ENCODE measurements at places on chromosomes 6 and 20.

DNA sequence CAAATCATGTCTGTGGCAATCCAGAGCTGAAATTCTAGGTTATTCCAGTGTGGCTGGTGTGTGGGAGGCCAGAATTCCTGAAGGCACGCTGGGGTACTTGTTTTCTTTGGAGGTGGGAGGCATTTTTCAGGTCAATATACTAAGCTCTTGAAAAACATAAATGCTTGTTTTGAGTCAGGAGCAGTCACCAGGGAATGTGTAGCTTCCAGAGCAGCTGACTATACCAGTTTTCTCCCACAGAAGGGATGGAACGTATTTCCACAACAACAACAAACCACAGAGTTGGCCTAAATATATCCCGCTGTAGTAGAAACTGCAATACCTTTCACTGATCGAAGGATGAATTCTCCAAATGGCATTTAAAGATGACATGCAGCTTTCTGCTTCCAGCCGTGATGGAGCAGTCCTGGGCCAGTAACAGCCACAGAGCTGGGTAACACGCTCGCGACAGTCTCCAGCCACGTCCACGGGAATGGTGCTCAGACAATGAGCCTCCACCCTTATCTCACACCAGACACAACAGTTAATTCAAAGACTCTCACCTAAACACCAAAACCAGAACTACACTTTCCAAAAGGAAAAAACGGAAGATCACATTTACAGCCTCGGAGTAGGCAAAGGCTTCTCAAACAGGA, 23.2 kb downstream of the CHRNA4 start:
- no peak for DNase-seq

DNA sequence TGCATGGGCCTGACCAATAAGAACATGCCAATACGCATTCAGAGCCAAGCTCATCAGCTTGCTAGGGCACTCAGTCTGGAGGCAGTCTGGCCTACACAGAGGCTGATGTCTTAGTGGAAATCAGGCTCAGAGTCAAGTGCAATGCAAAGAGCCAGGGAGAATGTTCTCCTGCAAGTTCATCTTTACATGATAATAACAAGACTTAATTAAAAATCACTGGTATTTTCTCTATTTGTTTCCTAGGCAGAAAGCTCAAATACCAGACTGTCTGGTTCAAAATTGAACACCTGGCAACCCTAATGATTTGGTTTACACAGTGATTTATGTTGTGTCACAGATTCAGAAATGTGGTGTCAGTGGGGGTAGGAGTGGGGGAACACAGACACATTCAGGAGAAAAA, 689.3 kb upstream of the FLRT3 start:
- no peak for DNase-seq

DNA sequence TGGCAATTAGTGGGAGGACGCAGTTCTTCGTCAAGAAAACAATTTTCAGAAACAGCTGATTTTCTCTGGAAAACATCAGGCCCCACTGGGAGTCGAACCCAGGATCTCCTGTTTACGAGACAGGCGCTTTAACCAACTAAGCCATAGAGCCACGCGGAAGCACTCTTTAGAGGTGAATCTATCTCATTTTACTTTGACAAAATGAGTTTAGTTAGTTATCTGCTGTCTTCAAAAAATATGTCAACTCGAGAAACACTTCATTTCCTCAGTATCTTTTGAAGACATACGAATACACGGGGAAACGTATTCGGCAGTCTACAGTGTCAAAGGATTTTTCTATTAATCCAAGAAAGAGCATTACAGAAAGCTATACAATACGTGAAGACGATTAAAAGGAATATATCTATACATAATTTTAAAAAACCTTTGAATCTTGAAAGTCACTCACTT, 26.7 kb downstream of the GPX6 start:
- no peak for DNase-seq

GRCh38 chr6:151493161-151493803, 535 bp upstream of the CCDC170 start:
- no peak for DNase-seq

DNA sequence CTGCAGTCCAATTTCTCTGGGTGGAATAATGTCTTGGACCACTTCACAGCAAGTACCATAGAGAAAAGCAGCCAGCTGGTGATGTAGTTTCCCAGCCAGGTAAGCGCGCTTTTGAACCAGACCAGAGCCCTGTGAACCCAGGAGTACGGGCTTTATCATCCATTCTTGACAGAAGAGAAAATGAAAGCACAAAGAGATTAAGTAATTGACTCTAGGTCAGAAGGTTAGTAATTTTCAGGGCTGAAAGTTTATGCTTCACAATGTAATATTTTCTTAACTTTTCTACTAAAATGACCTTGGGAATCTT, 7.1 kb upstream of the UST start:
- DNase-seq: no peak

GRCh38 chr6:83514866-83515466, 2.6 kb downstream of the PRSS35 start:
- no peak for DNase-seq

GRCh38 chr6:110217266-110217665, 37.0 kb downstream of the CDC40 start:
- DNase-seq: no peak

DNA sequence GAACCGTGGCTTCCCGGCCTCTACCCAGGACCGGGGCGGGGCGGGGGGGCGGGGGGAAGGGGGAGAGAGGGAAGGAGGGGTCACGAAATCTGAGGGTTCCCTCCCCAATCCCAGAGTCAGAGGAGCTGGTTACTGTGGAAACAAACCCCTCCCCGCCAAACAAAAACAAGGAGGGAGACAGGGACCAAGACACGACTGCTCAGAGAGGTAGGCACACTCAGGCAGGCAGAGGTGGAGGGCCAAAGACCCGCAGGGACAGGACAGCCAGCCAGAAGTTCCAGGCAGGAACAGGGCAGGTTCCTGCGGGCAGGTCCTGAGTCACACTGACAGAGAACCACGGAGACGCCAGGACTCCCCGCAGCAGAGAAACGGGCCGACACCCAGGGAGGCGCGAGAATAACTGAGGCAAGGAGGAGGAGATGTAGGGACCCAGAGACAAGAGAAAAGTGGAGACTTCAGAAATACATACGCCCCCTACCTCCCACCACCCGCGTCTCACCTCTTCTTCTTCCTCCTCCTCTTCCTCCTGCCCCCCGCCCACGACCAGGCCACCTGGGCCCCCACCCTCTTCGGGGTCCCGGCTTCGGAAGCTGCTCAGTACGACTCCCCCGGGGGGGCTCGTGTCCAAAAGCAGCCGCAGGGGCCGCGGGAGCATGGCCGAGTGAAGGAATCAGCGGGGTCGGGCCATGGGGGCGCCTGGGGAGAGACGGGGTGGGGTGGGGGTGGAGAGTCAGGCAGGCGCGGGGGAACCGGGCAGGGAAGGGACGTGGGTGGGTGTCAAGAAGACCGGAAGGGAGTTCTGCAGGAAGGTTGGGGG, 578 bp downstream of the RGL2 start:
- DNase-seq: no peak

DNA sequence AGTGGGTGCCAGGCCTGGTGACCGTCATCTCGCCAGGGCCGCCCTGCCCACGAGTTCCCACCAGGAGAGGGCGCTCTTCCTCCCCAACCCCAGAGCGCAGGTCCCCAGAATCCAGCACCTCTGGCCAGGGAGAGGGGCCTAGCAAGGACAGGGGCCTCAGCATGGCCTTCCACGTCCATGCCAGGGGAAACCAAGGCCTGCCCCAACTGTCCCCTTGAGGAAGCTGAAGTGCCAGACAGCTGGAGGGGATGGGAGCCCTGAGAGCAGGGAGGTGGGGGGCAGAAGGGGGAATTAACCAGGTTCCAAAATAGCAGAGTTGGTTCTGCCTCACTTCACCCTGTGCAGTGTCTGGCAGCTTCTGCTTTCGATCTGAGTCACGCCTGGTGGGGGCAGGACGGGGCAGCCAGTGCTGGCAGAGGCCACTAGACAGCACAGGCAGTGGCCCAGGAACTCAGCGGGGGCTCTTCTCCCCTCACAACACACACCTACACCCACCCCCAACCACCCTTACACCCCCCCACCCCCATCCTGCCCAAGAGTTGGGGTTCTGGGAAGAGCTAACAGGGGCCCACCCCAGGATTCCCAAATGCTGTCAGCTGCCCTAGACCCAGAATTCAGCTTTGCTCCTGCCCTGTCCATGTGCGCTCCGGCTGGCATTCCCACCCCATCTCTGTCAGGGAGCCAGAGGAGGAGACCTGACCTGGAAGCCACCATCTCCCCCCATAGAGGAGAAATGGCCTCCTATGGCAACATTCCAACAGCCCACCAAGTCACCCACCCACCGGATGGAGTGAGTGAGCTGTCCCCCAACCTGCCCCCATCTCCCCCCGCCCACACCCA, 29.2 kb downstream of the TFEB start:
- no peak for DNase-seq

DNA sequence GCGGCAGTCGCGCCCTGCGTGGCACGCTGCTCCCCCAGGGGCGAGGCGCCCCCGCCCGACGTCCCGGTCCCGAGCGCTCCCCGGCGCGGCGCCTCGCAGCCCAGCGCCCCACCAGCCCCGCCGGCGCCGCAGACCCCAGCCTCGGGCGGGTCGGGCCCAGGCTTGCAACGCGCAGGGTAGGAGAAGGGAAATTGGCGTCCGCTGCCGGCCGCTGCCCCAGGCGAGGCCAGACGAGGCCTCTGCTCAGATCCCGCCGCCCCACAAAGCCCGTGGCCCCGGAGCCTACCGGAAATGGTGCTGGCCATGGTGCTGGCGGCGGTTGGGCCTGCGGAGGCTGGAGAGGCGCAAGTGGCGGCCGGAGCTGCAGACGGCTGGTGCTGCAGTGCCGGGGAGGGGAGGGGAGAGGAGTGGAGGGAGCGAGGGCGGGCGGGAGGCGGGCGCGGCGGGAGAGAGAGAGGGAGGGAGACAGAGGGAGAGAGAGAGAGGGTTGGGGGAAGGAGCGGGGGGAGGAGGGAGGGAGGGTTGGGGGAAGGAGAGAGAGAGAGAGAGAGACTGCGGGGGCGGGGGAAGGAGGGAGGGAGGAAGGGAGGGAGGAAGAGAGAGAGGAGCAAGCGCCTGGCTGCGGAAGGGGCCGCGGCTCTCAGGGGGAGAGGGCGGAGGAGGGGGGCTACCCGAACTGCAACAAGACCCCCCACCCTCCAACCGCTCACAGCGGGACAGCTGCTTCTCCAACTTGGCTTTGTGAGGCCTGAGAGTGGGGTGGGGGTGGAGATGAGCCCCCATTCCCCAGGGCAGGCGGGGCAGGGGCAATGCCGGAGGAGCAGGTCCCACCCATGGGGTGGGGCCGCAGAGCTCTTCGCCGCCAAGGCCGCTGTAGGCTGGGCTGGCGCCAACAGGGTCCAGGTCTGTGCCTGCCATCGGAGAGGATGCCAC, at the start of gene STMN3:
Gene STMN3, minus strand, starts transcription at position 384 of the 933 bp plus-strand sequence. Its CDS starts 79 bp downstream, at position 305.
- DNase-seq: peak; percentile 94

DNA sequence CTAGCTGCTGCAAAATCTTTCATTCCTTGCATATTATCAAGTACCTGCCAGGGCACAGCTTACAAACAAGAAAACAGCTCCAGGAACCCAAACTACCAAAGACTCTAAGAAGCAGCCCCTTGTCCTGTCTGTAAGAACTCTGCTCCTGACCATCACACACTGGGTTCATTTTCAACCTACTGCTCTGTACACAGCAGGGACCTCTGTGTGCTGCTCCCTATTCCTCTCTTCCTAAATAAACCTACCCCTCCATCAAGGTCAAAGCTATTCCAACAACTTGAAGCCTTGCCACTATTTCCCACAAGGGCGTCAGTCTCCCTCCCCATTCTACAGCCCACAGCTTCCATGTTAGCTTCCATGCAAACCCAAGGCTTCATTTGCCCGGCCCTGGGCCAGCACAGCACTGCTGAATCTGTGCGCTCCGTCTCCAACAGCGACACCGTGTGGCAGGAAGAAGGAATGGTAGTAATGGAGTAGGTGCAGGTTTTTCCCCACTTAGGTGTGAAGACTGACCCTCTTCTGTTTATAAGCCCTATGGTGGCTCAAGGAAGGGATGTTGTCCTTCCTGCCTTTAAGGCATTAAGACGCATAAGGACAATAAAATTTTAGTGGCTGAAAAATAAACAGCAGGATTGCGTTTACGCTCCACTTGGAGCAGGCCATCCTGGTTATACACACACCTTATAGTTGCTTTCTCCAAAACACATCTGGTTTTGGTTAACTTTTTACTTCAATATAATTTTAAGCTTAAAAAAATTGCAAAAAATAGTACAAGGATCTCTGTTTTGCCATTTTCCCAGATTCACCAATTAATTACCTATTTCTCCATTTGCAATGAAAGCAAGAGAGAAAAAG, 115.2 kb upstream of the NXT1 start:
- no peak for DNase-seq

DNA sequence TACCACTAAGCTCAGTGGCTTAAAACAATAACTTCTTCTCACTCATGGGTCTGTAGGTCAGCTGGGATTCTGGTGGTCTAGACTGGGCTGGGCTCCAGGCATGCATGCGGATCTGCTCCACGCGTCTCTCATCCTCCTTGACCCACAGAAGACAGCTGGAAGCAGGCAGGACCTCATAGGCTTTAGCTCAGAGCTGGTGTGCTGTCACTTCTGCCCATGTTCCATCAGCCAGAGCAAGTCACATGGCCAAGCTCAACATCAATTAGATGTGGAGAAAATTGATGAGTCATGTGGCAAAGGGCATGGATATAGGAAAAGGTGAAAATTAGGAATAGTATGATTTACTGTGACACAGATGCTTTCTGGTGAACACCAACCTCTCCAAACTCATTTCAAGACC, 57.4 kb upstream of the PSMF1 start:
- no peak for DNase-seq

DNA sequence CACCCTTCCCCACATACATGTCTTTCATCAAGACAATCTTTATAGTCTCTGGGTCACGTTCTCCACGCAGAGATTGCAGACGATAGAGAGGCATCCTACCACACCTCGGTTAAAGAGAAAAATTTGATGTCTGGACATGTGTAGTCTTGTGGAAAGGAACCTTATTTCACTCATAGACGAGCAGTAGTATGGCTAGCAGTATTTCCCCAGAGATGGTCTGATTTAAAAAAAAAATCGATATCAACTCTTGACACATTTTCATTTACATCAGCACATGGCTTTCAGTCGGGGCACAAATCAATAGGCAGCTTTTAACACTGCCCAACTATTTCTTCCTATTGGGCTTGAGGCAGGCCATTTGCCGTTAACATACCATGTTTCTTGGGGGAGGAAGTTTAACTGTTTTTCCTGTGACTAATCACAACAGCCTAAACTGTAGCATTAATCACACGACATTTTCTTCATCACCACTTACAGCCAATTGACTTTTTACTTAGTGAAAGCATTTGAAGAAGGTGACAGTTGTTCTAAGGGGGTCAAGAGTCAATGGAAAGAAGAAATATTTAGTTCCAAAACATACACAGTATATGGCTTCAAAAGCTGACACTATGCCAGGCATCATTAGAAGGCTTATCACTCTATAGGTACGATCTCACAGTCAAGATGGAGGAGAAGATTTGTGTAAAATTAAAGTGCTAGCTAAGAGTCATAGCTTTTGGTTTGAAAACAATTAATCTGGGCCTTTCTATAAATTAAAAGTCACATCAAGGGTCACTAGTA, 129.5 kb upstream of the HDAC2 start:
- DNase-seq: no peak

DNA sequence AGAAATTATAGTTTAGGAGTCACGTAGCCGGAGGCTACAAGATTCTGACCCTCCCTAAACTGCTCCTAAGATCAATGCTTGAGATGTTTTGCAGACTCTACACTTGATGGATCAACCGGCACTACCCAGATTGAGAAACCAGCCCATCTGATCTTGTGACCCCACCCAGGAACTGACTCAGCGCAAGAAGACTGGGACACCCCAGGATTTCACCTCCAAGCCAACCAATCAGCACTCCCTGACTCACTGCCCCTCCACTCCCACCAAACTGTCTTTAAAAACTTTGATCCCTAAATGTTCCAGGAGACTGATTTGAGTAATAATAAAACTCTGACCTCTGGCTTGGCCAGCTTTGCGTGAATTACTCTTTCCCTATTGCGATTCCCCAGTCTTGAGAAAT, 99.8 kb downstream of the OPRM1 start:
- DNase-seq: no peak

- DNase-seq: no peak
Measured at GRCh38 chr6:133991096-133991593, 38.1 kb downstream of the TBPL1 start.
